ENCODE measurements at places on chromosomes 11 and 22.

DNA sequence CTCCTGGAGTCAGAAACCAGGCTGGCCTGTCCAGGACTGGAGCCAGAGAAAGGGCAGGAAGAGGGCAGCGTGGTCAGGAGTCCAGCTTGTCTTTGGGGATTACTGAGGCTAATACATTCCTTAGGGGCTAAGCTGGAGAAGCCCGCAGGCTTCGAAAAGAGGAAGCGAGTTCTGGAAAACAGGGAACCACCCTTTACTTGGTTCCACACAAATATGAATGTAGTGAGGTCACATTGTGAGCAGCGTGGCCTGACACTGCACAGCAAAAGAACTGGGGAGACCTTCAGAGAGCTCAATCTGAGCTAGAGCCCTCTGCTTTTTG, 132.3 kb downstream of the CEP164 start:
- DNase-seq, result no peak

DNA sequence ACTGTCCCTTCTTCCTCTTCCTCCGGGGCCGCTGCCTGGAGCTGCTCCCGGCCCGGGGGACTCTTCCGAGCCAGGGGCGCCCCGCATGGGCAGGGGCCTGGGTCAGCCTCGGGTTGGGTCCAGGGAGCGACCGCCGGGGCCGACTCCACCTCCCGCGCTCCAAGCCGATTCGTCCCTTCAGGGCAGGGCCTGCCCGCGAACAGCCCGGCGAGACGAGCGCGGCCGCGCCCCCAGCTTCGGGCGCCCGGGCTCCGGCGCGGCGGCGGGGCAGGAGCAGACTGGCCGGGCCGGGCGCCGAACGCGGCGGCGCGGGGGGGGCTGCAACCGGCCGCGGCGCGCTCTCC, at the start of gene LARGE1:
TSS of gene LARGE1 (minus strand) at position 280 of the 344 bp plus-strand sequence.
- DNase-seq, result no peak

- DNase-seq, result peak; percentile 27
These were observed 139.3 kb upstream of the LDLRAD3 start for GRCh38 chr11:35804451-35805040.

DNA sequence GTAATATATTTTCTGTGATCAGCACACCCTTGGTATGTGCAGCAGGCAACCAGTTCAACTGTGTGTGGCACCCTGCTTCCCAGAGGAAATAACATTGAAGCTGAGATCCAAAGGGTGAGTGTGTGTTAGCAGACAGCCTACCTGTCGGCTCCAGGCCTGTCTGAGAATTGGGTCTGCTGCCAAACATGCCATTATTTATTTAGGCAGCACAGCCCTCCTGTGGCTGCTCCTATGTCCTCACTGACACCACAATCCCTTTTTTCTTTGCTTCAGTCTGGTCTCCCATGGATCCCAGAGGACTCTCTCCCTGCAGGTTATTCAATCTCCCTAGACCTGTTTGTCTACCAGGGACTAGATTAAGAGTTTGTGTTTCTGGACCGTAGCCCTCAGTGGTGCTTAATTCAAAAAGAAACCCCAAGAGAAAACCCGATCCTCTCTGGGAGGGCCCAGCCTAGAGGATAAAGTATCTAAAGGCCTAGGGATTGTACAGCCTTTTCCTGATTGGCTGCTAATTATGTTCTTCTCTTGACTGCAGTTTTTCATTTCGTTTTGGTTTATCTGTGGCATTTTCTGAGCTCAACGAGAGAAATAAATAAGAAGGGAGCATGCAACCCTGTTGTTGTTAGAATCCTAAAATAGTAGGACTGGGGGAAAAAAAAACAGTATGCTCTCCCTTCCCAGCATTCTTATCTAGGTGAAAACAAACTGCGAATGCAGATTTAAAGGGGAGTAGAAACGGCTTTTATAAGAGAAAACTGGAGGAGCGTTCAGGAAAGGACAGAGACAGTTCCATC, 24.1 kb downstream of the KCNE3 start:
- DNase-seq, result no peak

GRCh38 chr22:31346255-31346732, at the start of gene PATZ1:
PATZ1 (minus strand) TSS chr22:31346346; CDS start chr22:31345602, 744 bp downstream.
- DNase-seq, result no peak

DNA sequence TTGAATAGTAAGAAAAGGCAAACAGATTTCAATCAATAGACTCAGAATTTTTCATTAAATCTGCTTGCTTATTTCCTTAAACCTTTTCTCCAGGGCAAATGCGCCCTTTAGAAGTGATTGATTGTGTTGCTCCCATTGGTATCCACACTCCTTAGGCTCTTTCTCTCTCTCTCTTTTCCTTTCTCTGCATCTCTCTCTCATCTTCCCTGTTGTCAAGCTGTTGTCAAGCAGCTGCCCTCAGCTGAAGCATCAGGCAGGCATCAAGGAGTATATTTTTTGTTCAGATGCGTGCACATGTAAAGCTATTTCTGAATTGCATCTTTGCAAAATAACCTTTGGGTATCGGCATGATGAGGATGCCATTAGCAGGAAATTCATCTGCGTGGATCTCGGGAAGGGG, 107.2 kb upstream of the PLET1 start:
- DNase-seq, result no peak

- DNase-seq, result peak; percentile 31
These were observed 122.3 kb upstream of the BID start for GRCh38 chr22:17896586-17896985.

DNA sequence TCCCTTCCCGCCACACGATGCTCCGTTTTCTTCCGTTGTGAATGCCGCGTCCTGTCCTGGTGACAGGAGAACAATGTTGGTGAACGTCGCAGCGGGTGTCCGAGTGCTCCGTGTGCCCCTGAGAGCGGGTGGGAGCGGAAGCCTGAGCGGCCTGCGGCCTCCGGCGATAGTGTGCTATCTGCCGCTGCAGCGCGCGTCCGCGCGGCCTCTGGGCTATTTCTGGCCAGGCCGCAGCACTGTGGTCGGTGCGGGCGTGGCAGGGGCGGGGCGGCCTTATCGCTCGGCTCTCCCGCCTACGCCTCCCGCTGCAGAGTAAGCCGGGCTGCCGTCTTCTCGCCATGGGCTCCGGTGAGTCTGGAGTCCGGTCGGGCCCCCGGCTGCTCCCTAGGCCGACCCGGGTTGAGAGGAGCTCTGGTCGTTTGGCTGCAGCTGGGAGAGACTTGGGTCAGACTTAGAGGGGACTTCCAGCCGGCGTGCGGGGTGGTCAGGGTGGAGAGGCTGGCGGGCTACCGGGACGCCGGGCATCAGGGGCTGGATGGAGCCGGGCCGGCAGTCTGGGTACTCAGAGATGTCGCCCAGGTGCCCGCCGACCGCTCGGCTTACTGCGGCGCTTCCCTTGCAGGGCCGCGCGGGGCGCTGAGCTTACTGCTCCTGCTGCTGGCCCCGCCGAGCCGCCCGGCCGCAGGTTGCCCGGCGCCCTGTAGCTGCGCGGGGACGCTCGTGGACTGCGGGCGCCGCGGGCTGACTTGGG, at the start of gene GP1BB:
TSS of gene GP1BB (plus strand) at position 308 of the 751 bp plus-strand sequence. CDS start at position 339, 31 bp downstream.
- DNase-seq, result no peak

DNA sequence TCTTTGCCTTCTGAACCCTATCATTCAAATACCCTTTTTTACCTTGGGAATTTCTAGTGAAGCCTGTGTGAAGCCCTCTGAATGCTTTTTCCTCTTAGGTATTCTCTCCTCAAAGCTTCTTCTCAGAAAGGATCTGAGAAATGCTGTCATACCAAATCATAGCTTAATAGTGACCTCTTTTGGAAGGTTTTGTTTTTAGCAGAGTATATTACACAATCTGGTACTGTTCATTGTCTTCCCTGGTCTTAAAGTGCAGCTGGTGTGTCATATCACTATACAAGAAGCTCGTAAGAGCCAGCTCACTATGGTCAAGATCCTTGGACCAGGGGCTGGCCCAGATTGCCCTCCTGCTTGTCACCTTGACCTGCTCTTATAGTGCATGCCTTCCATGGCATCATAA, 204.4 kb upstream of the ANO5 start:
- no peak for DNase-seq

DNA sequence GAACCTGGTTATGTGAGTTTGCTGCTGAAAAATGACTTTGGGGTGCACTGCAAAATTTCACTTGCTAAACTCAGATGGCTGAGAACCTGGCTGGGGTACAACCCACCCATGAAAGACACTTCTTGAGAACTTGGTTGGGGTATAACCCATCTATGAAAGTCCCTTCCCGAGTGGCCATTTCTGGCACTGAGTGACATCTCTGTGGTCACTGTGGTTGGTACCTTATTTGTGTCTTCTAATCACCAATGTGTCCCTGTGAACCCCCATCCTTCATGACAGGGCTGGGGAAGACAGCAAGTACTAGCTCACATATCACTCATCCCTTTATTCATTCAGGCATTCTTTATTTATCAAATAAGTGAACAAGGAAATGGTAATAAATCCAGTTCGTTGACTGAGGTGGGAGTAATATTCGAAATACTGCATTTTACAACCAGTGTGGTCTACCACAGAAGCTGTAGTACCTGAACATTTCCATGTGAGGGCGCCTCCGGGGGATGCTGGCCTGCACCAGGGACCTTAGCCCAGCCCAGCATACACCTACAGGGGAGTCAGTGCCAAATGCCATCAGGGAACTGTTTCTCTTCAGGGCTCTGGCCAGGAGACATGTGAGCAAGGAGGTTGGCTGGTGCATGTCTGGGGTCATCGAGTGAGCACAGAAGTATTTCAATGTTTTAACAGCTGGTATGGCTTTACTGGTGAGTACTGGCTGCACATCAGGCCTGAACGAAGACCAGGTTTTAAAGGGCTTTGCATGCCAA, 122.1 kb downstream of the CSNK2A3 start:
- no peak for DNase-seq

- no peak for DNase-seq
These were observed 83.2 kb downstream of the CACNA1I start for GRCh38 chr22:39653787-39654077.

GRCh38 chr22:33889748-33890147, 30.5 kb downstream of the LARGE1 start:
- no peak for DNase-seq

DNA sequence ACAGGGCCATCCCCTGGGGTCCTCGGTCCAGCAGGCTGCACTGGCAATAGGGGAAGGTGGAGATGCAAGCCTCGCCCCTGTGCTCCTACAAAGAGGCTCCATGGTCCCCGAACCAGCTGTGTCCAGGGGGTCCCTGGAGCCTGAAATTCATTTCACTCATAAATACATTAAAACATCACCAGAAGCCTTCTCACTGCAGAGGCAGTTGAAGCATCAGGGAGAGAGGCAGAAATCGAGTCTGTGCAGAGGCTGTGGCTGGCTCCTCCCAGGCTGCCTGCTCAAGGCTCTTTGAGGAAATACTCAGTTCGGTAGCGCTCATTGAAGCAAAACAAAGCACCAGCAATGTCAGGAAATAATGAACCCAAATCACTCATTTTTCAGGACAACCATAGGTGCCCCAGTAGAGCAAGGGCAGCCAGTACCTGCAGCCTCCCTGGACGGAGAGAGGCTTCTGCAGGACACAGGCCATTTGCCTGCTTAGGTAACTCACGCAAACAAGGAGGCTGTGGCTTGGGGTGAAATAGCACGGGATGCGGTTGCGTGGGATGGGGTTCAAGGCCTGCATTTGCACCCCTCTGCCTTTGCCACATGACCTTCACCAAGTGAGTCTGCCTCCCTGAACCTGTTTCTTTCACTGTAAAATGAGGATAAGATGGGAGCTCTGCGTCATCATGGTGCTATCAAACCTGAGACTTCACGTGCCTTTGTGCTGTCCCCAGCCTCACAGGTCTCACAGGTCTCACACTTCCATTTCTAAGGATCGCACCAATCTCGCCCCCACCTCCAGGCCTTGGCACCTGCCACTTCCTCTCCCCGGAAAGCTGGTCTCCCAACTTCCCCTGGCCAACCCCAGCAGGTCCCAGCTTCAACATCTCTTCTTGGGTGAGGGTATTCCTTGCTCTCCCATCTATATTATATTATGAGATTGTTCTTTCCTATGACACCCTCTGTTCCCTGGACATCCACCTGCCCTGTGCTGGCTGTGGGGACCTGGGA, 84.3 kb upstream of the SHISAL1 start:
- DNase-seq, result no peak

DNA sequence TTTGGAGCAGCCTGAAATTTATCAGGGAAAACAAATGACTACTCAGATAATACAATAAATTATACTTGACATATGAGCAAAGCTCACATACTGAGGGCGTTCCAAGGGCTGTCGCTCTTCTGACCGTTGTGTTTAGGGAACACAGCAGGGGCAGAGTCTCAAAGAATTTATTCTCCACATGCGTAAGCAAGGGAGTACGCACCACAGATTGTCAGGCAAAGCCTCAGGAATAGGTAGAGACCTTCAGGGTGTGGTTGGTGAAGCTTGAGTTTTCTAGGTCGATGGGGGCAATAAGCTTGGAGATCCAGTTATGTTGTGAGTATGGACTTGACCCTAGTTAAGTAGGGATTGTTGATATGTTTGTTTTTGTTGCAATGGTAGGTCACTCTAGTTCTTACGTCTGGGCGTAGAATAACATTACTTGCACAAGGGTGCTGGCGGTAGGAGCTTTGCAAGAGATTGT, 830 bp downstream of the ACAT1 start:
- no peak for DNase-seq

GRCh38 chr11:93481696-93482095, 61.5 kb downstream of the SMCO4 start:
- no peak for DNase-seq

GRCh38 chr11:27619763-27620335, 80.4 kb downstream of the BDNF start:
- no peak for DNase-seq

- peak; percentile 86 for DNase-seq
These were observed at the start of gene TALDO1 for GRCh38 chr11:747158-748006. TALDO1 (plus strand) TSS chr11:747464; CDS start chr11:747482, 18 bp downstream.

DNA sequence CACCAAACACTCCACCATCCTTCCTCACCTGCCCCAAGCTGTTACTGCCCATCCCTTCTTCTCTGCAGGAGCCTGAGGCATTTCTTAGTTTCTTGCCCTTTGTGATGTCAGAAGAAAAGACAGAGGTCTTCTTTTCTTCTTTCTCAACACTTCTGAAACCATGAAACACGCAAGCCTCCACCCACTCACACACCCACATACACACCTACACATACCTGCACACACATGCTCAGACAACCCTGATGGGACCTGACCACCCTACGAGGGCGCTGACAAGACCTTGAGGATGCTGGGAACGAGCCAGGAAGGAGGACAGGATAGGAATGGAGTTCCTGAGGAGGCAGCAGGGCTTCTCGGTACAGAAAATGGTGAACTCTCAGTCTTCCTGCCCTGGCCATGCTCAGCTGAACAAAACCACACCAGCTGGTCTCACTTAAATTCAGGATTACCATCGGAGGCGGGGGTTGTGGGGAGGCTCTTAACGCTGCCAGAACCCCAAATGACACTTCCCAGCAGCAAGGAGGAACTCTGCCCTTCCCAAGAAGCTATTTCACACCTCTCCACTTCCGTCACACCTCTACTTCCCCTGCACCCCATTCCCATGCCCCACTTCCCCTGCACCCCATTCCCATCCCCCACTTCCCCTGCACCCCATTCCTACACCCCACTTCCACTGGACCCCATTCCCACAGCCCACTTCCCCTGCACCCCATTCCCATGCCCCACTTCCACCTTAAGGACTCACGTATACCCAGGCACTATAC, 41.0 kb downstream of the CSF2RB start:
- DNase-seq, result no peak

- no peak for DNase-seq
These were observed 82.4 kb downstream of the CTTN start for GRCh38 chr11:70480711-70481110.

GRCh38 chr11:108237058-108237481, 14.2 kb downstream of the ATM start:
- DNase-seq, result no peak
